ENCODE measurements at places on chromosomes 16 and 17. TPM values are rescaled to one million over a fixed set of nuclear protein-coding genes. Genes with fewer than 3 reads are reported as not detected.

DNA sequence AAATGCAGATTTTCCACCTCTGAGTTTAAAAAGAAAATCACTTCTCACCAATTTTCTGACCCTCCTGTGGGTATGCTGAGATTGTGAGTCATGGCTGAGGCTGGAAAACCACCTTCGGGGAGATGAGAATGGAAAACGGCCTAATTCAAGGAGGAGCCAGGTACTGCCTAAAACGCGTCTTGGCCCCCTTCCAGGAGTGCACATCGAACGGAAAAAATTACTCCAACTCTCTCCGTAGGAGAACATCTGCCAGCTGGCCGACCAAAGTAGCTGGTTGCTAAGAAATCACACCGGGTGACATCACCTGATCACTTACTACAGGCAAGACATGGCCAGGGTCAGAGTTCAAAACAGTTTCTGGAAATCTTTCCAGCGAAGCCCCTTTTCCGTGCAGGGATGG is 107.6 kb downstream of the ZNF423 start:
- no peak for DNase-seq

- no peak for DNase-seq
Measured at GRCh38 chr16:49635591-49636581, 220.0 kb downstream of the ZNF423 start.

The NUPR1 gene
- total RNA-seq = 6.4 TPM

- DNase-seq = no peak
Measured at GRCh38 chr17:49630113-49630900, 47.6 kb downstream of the SPOP start.

The KRTAP2-4 gene
- not detected for total RNA-seq

- no peak for DNase-seq
Measured at GRCh38 chr17:2551493-2551892, 39.8 kb upstream of the METTL16 start.

- no peak for DNase-seq
Measured at GRCh38 chr16:85649411-85650134, 36.5 kb downstream of the GSE1 start.

DNA sequence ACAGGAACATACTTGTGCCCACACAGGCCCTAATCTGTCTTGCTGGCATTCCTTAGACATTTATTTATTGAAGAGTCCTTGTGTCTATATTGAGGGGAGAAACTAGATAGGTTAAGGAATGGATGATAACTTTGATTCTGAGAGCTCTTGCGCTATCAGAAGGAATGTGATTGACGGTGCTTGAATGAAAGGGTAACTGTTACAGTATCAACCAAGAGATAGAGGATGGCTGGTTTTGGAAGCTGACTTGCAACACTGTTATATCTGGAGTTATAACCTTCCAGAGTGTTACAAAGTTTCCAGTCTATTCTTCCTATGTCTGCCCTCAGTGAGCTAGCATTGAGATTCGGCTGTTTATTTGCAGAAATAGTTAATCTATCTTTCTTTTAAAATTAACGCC is 36.5 kb downstream of the PRKCA start:
- no peak for DNase-seq

GRCh38 chr17:27840688-27841087 is 40.4 kb upstream of the NOS2 start:
- DNase-seq = no peak

The MYH2 gene
- 0.11 TPM for total RNA-seq

The PRMT7 gene
- 65.0 TPM for total RNA-seq

DNA sequence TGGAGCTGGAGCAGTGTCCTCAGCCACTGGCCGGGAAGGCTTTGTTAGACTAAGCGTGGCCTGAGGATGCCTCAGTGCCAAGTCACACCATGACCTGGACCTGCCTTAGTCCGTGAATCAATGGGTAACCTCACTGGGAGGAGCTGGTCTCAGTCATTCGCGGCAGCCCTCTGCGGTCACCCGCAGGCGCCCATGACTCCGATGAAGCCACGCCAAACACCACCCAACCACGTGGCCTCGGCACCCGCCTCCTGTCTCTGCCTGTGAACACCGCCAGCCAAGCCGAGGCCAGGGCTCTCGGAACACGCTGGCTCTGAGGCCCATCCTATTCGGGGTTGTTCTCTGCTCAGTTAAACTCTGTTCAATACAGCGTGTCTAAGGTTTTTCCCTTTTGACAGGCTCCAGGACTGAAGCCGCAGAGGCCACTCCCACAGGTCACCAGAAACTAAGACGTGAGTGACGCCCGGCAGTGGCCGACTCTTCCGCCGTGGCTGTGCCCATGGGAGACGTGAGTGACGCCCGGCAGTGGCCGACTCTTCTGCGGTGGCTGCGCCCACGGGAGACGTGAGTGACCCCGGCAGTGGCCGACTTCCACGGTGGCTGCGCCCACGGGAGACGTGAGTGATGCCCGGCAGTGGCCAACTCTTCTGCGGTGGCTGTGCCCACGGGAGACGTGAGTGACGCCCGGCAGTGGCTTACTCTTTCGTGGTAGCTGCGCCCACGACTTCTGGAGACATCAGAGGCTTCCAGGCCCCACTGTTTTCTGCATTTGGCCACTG is 16.8 kb upstream of the PABPN1L start:
- no peak for DNase-seq

GRCh38 chr17:61420052-61420451 is 20.4 kb downstream of the TBX2 start:
- DNase-seq = no peak

GRCh38 chr17:16986391-16986790 is 14.5 kb upstream of the TNFRSF13B start:
- DNase-seq = peak; percentile 28

- no peak for DNase-seq
Measured at GRCh38 chr17:57925361-57925990, 29.7 kb downstream of the CUEDC1 start.

The ZNF385C gene
- total RNA-seq = not detected

GRCh38 chr16:11851294-11852091 is at the start of gene RSL1D1:
RSL1D1 (minus strand) TSS chr16:11851542; CDS start chr16:11851512, 30 bp downstream.
- peak; percentile 90 for DNase-seq

- DNase-seq = peak; percentile 46
Measured at GRCh38 chr17:35486920-35487732, 38.6 kb upstream of the SLFN13 start.

The YBX2 gene
- not detected for total RNA-seq

The ADORA2B gene
- total RNA-seq = 27.8 TPM

- no peak for DNase-seq
Measured at GRCh38 chr16:1920727-1921171, 2.5 kb upstream of the HS3ST6 start.
